ENCODE measurements at places on chromosomes 16 and 17. TPM values are rescaled to one million over a fixed set of nuclear protein-coding genes. Genes with fewer than 3 reads are reported as not detected.

KCNJ12 gene
- 1.5 TPM for total RNA-seq

ABCC3 gene
- 0.71 TPM for total RNA-seq

TP53TG3B gene
- total RNA-seq = not detected

CYB5B gene
- total RNA-seq = 118 TPM

KIF18B gene
- 59.4 TPM for total RNA-seq

CCDC92B gene
- 12.1 TPM for total RNA-seq

ARL5C gene
- not detected for total RNA-seq

ACE gene
- total RNA-seq = 5.5 TPM

SLC5A2 gene
- total RNA-seq = 1.1 TPM

SLFN12L gene
- total RNA-seq = not detected

DNA sequence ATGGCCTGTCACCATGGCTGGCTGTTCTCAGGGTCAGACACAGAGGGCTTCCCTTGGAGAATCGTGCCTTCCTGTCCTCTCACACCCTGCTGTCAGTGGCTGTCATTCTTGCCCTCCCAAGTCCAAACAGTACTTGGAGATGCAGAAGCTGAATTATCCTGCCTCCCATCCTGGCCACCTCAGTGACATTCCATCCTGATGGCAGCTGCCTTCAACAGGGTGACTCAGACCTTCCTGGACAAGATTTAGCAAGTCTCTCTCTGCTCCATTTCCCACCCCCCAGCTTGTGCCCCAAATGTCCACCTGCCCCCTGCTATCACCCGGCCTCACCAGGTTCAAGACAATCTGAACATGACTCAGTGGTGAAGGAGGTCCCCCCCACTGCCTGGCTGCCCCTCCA is 4.8 kb upstream of the KRT36 start:
- H3K4me3 ChIP-seq = no peak overlapping the region
- no peaks in the 10 kb centered on the region for H3K27me3 ChIP-seq
- no peaks in the 10 kb centered on the region for H3K4me1 ChIP-seq
- H3K36me3 ChIP-seq = no peaks in the 10 kb centered on the region
- DNase-seq = no peak

DNA sequence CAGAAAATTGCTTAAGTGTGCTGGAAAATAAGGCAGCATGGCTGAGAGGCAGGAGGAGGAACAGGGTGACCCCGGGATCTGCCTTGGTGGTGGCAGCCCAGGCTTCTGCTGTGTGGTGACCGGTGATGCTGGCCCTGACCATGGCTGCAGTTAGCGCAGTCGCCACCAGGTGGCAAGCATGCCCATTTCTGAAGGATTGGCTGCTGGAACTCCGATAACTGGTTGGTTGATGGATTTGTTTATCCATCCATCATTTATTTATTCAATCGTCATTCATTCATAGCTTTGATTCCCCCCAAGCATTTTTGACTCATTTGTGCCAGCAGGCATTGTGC is 29.1 kb upstream of the ITGA3 start:
- peaks cover 20% of the 10 kb centered on the region for H3K4me1 ChIP-seq

- DNase-seq = no peak
- no peak overlapping the region for H3K4me3 ChIP-seq
- no peaks in the 10 kb centered on the region for H3K27me3 ChIP-seq
- H3K36me3 ChIP-seq = no peaks in the 10 kb centered on the region
- no peaks in the 10 kb centered on the region for H3K4me1 ChIP-seq
- no peak overlapping the region for H3K27ac ChIP-seq
These were observed 70.5 kb downstream of the SOX9 start for GRCh38 chr17:72191356-72191755.

- H3K36me3 ChIP-seq = no peaks in the 10 kb centered on the region
- no peak for DNase-seq
- no peaks in the 10 kb centered on the region for H3K27me3 ChIP-seq
- peak overlapping the region; percentile 92 for H3K4me3 ChIP-seq
- H3K4me1 ChIP-seq = peaks cover 10% of the 10 kb centered on the region
These were observed 1.1 kb downstream of the CHTF8 start for GRCh38 chr16:69131167-69131838.

GRCh38 chr16:56257239-56257638 is 66.0 kb downstream of the GNAO1 start:
- H3K27ac ChIP-seq = no peak overlapping the region
- H3K4me1 ChIP-seq = no peaks in the 10 kb centered on the region
- no peak for DNase-seq
- H3K36me3 ChIP-seq = no peaks in the 10 kb centered on the region

DNA sequence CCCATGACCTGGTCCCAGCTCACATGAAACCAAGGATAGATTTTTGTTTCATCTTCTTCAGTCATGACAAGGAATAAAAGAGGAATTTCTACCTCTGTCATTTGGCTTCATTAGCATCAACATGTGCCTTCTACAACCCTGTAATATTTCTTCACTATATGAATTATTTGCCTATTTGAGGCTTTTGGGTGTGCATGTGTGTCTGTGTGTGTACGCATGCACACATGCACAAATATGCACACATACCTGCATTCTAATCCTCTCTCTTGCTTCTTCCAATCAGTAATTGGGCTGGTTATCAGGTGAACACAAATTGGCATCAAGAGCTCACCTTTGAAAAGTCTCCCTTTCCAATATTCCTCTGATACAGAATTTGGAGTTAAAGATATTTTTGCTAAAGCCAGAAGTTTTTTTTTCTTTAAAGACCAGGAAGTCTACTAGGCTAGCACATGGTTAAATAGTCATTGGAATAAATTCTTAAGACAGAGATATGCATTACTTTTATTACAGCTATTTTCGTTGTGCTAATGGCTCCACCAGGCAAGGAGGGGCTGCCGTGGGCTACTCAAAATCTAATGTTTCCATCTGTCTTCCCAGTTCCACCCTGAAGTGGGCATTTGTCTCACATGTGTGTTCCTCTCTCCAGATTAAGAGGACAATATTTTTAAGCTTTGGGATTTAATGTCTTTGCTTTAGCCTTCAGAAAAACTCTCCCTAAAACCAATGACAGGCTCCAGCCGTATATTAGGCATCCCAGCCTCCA is 547.2 kb upstream of the CDH5 start:
- no peak overlapping the region for H3K4me3 ChIP-seq
- no peaks in the 10 kb centered on the region for H3K27me3 ChIP-seq
- H3K27ac ChIP-seq = no peak overlapping the region
- no peaks in the 10 kb centered on the region for H3K36me3 ChIP-seq
- DNase-seq = no peak

DNA sequence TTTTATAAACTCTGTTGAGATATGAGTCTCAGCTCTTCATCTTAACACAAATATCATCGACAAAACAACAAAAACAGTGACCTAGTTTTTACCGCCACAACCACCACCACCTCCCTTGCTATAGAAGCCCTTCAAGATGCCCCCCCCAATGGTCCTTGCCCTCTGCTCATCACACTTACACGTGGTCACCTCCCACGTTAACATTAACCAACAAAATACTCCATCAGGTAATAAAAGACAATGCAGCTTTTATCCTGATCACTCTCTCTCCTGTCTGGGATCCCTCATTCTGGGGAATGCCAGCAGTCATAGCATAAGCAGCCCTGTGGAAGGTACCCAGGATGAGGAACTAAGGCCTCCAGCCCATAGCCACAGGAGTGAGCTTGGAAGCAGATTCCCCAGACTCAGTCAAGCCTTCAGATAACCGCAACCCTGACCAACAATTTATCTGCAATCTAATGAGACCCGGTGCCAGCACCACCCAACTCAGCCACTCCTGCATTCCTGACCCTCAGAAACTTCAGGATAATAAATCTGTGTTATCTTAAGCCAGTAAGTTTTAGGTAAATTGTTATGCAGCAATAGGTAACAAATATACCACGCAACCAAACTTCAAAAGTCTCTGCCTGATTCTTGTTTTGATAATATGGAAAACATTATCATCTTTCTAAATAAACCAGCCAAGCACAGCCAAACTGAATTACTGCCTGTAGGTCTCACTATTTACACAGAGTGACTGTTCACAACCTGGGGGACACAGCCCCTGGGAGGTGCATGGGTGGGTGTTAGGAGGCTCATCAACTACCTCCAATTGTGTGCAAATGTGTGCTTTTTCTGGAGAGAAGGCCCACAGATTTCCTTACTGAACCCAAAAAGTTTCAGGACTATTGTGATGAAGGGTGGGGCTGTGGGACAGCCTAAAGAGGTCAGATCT is 6.1 kb downstream of the PECAM1 start:
- no peak overlapping the region for H3K4me3 ChIP-seq
- H3K36me3 ChIP-seq = no peaks in the 10 kb centered on the region
- no peaks in the 10 kb centered on the region for H3K27me3 ChIP-seq
- no peak for DNase-seq

DNA sequence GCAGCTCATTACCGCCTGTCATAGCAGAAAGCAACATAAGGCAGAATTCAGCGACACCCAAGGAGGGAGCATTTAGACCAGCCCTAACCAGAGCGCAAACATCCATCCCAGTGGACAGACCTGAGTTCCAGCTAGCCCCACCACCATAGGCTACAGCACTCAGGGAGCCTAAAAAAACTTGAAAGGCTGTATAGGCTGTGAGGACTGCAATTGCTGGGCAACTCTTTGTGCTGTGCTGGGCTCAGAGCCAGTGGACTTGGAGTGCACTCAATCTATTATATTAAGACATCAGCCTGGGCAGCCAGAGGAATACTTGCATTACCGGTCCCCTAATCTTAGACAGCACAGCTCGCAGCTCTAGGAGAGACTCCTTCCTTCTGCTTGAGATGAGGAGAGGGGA is 207.3 kb downstream of the KIF2B start:
- H3K36me3 ChIP-seq = no peaks in the 10 kb centered on the region
- no peaks in the 10 kb centered on the region for H3K4me1 ChIP-seq
- no peaks in the 10 kb centered on the region for H3K27me3 ChIP-seq
- H3K4me3 ChIP-seq = no peak overlapping the region

- H3K4me1 ChIP-seq = no peaks in the 10 kb centered on the region
- no peak overlapping the region for H3K4me3 ChIP-seq
- no peak for DNase-seq
- no peaks in the 10 kb centered on the region for H3K36me3 ChIP-seq
- H3K27ac ChIP-seq = no peak overlapping the region
- H3K27me3 ChIP-seq = no peaks in the 10 kb centered on the region
These were observed 26.8 kb downstream of the NLRP1 start for GRCh38 chr17:5557485-5557884.

GRCh38 chr17:48626245-48627117 is at the start of gene HOXB9:
Gene HOXB9 (minus strand): TSS chr17:48626358. CDS start chr17:48626269, 89 bp downstream.
- H3K36me3 ChIP-seq = peaks cover 13% of the 10 kb centered on the region
- H3K4me3 ChIP-seq = peak within 1 kb of the TSS; percentile 12

DNA sequence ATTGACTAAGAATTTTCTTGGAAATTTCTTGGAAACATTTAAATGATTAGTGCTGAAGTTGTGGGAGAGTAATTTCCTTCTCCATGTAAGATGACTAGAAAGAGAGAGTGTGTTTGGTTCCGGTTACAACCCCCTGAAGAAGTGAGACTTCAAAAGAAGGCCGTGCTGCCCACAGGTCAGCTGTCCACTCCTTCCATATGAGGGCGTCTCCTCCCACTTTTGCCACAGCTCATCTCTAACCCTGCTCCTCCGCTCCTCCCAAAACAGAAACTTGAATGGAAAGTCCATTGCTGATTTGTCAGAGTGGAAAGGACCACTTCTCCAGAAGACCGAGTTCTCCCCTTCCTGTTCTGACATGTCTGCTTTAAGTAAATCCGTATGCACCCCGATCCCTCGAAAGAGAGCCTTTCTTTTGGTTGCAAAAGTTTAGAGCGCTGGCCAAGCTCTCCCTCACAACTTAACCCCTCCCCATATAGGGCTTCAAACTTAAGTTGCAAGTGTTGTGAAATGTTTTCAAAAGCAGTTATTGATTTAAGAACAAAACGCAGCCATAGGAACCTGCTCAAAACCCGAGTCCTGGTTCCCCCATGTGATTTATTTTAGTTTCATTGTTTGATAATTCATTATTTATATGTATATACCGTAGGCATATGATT is 129.5 kb downstream of the SOCS1 start:
- DNase-seq = no peak
- no peak overlapping the region for H3K27ac ChIP-seq
- no peaks in the 10 kb centered on the region for H3K4me1 ChIP-seq
- H3K27me3 ChIP-seq = no peaks in the 10 kb centered on the region
- H3K4me3 ChIP-seq = no peak overlapping the region
- peaks cover 2% of the 10 kb centered on the region for H3K36me3 ChIP-seq

DNA sequence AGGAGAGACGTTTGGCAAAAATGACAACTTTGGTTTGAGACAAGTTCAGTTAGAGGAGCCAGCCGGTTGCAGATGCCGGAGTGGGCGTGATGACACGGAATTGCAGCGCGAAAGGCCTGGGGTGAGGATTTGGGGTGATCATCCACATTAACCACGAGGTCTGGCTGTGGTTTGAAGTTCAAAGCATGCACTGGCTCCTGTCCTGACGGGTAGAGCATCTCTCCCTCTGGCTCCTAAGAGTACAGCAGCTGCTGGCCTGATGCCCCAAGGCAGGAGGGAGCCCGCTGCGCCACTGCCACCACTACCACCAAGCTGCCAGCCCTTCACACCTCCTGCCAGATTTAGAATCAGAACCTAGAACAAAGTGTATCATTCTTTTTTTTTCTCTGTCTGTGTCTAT is 3.7 kb downstream of the RHBDL3 start:
- peaks cover 26% of the 10 kb centered on the region for H3K27me3 ChIP-seq
- no peak for DNase-seq
- no peak overlapping the region for H3K4me3 ChIP-seq
- peaks cover 22% of the 10 kb centered on the region for H3K4me1 ChIP-seq
- no peaks in the 10 kb centered on the region for H3K36me3 ChIP-seq

DNA sequence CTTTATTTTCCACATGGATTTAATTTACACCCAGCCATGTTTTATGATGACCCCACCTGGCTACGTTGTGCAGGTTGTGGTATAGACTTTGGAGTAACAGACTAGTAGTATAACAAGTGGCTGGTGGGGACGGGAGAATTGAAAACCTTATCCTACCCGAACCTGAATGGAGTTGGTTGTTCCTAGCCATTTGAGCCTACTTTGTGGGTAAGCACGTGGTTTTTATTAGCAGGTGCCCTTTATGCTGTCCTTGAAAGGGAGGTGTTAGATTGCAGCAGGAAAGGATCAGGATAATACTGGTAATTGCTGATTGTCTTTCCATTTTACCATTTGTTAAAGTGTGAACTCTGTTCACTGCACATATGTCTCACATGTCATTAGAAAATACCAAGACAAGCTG is 31.9 kb upstream of the PHAF1 start:
- no peak overlapping the region for H3K4me3 ChIP-seq
- H3K36me3 ChIP-seq = no peaks in the 10 kb centered on the region
- DNase-seq = no peak
- no peaks in the 10 kb centered on the region for H3K4me1 ChIP-seq
